MCF 10A (cell line): ENCODE measurements at places on chromosomes 3 and 15.

DNA sequence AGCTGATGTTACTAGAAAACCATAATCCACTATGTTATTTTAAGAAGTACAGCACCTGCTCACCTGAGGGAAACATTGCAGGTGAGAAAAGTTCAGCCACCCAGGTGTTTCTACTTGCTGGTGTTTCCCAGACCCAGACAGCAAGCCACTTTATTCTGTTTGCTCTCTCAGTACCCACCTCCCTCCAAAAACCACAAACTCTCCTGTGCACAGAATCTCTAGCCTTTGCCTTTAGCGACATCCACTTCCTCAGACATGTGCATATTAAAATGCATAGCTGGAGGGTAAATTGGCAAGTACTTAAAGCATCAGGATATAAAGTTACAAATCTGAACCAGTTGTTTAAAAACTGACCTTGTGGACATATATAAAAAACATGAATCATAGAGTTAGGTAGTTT, 36.7 kb downstream of the VGLL3 start:
- peak; percentile 62 for DNase-seq
- H3K27me3 ChIP-seq: no peaks in the 10 kb centered on the region
- H3K4me1 ChIP-seq: peaks cover 53% of the 10 kb centered on the region
- H3K36me3 ChIP-seq: peaks cover 40% of the 10 kb centered on the region

GRCh38 chr15:95850837-95851236, 479.7 kb upstream of the NR2F2 start:
- H3K4me3 ChIP-seq: no peak overlapping the region
- peaks cover 6% of the 10 kb centered on the region for H3K4me1 ChIP-seq
- no peak overlapping the region for H3K27ac ChIP-seq

DNA sequence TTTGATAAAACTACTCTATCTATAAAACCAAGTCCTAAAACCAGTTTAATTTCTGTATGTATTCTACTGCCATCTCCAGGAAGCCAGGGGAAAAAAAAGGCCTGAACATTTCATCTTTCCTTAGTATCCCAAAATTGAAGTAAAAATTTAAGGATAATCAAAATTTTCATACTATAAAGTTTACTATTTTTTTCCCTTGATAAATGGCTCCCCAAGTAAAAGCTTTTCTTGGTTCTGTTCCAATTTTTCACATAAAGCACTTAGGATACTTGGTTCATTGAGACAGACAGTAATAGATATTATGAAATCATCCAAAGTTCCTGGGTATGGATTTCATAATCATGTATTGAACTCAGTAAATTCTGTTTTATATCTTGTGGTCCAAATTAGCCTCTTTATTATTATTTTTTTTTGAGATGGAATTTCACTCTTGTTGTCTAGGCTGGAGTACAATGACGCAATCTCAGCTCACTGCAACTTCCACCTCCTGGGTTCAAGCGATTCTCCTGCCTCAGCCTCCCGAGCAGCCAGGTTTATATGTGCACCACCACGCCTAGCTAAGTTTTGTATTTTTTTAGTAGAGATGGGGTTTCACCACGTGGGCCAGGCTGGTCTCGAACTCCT, 34.5 kb downstream of the ICE2 start:
- no peaks in the 10 kb centered on the region for H3K27me3 ChIP-seq
- peak overlapping the region; percentile 39 for H3K27ac ChIP-seq
- H3K4me1 ChIP-seq: peaks cover 5% of the 10 kb centered on the region

- no peak overlapping the region for H3K27ac ChIP-seq
- peaks cover 30% of the 10 kb centered on the region for H3K36me3 ChIP-seq
- H3K27me3 ChIP-seq: no peaks in the 10 kb centered on the region
Measured at GRCh38 chr3:197858598-197858997, 67.5 kb downstream of the LRCH3 start.

GRCh38 chr3:108940568-108941263, 13.0 kb downstream of the GUCA1C start:
- peaks cover 10% of the 10 kb centered on the region for H3K4me1 ChIP-seq
- no peaks in the 10 kb centered on the region for H3K27me3 ChIP-seq
- H3K36me3 ChIP-seq: no peaks in the 10 kb centered on the region
- no peak for DNase-seq
- no peak overlapping the region for H3K27ac ChIP-seq

GRCh38 chr3:173938159-173938558, 540.6 kb downstream of the NLGN1 start:
- H3K4me3 ChIP-seq: no peak overlapping the region
- DNase-seq: peak; percentile 17
- no peaks in the 10 kb centered on the region for H3K36me3 ChIP-seq

DNA sequence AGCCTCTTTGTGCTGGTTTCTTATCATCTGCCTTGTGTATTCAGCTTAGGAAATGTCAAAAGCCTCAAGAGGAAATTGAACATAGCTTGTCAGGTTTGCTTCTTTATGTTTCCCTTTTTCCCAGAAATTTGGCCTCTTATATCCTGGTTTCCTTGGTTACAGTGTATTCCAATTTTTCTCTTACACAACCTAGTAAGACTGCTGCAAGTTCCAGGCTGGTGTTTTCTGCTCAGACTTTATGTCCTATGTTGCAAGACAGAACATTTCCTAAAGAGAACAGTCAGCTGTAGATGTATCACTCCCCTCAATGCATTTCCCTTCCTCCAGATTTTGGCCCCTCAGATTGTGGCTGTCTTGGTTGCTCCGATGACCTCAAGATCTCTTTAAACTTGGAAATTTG, 102.5 kb downstream of the SH3GL3 start:
- no peaks in the 10 kb centered on the region for H3K36me3 ChIP-seq
- no peak overlapping the region for H3K4me3 ChIP-seq
- DNase-seq: no peak
- H3K4me1 ChIP-seq: no peaks in the 10 kb centered on the region
- no peak overlapping the region for H3K27ac ChIP-seq

GRCh38 chr15:41494190-41494921, 682 bp downstream of the ITPKA start:
- no peaks in the 10 kb centered on the region for H3K27me3 ChIP-seq
- no peak for DNase-seq
- no peaks in the 10 kb centered on the region for H3K36me3 ChIP-seq
- H3K4me3 ChIP-seq: peak overlapping the region; percentile 72
- H3K4me1 ChIP-seq: peaks cover 14% of the 10 kb centered on the region

- H3K36me3 ChIP-seq: peaks cover 79% of the 10 kb centered on the region
- H3K4me3 ChIP-seq: no peak overlapping the region
- peaks cover 38% of the 10 kb centered on the region for H3K4me1 ChIP-seq
- DNase-seq: peak; percentile 86
Measured at GRCh38 chr15:72199721-72200212, 2.2 kb upstream of the GRAMD2A start.

DNA sequence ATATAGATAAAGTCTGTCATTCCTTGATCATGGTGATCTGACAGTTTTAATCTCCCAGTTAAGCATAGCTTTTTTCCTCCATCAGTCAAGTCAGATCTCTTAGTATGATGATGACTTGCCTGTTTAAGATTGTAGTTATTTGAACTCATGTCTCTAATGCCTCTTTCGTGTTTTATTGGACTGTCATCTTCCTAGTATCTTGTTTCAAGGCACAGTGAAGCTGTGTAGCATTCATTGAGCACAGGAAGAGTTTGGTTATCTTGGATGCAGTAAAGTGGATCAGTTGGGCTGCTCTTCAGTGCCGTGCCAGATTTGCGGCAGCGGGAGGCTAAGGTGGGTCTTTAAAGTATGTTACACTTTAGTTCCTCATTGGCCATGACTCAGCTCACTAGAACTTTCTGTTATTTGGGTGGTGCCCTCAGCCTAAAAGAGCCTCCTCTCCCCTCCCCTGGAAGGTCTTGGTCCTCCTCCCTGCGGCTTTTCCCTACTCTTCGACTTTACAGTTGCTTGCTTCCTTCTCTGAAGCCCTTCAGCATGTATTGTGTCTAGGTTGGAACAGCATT, 45.7 kb upstream of the SKOR1 start:
- DNase-seq: no peak
- H3K4me1 ChIP-seq: no peaks in the 10 kb centered on the region
- no peak overlapping the region for H3K27ac ChIP-seq
- no peaks in the 10 kb centered on the region for H3K27me3 ChIP-seq
- H3K4me3 ChIP-seq: no peak overlapping the region

DNA sequence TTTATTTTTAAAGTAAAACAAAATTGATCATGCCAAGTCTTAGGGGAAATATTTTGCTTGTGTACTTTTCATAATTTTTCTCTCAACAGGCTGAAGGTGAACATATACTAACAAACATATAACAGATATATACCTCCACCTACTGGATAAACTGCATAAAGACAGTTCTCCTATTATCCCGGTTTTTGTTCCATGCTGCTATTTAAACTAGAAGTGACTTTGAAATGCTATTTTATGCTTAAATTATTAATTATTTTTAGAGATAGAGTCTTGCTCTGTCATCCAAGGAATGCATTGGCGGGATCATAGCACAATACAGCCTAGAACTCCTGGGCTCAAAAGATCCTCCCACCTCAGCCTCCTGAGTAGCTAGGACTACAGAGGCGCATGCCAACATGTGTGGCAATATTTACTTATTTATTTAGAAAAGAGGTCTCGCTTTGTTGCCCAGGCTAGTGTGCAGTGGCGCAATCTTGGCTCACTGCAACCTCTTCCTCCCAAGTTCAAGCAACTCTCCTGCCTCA, 49.8 kb downstream of the ST3GAL6 start:
- H3K27me3 ChIP-seq: no peaks in the 10 kb centered on the region
- H3K4me1 ChIP-seq: peaks cover 13% of the 10 kb centered on the region
- H3K36me3 ChIP-seq: peaks cover 72% of the 10 kb centered on the region
- peak; percentile 69 for DNase-seq

DNA sequence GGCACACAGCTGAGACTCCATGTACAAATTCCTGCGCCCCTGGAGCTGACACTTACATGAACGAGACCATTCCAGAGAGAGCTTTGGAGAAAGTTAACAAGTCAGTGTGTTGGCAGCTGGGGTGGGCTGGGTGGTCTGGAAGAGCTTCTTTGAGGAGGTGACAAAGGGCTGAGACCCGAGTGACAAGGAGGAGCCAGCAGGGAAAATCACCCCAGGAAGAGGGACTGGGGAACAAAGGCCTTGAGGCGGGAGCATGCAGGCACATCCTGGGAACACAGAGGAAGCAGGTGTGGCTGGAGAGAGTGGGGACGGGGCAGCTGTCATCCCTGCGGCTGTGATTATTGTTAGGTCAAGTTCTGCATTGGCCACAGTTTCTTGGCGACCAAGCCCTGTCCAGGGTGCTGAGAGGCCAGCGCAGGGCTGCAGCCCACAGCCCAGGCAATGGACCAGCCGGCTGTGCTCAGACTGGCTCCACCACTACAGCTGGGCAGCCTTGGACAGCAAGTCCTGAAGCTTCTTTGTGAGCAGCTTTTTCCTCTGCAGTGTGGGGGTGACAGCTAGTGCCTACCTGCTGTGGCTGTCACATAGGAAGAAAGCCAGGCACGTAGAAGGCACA, 34.2 kb upstream of the PRR23E start:
- H3K4me3 ChIP-seq: no peak overlapping the region
- DNase-seq: no peak
- no peaks in the 10 kb centered on the region for H3K27me3 ChIP-seq
- H3K36me3 ChIP-seq: no peaks in the 10 kb centered on the region
- no peaks in the 10 kb centered on the region for H3K4me1 ChIP-seq
- H3K27ac ChIP-seq: no peak overlapping the region

- peaks cover 6% of the 10 kb centered on the region for H3K4me1 ChIP-seq
- H3K27me3 ChIP-seq: no peaks in the 10 kb centered on the region
- no peaks in the 10 kb centered on the region for H3K36me3 ChIP-seq
- H3K27ac ChIP-seq: no peak overlapping the region
Measured at GRCh38 chr3:139227165-139227564, 116.7 kb upstream of the MRPS22 start.

- H3K4me1 ChIP-seq: peaks cover 18% of the 10 kb centered on the region
- H3K27me3 ChIP-seq: no peaks in the 10 kb centered on the region
- H3K36me3 ChIP-seq: no peaks in the 10 kb centered on the region
- peak; percentile 61 for DNase-seq
- H3K27ac ChIP-seq: peak overlapping the region; percentile 4
Measured at GRCh38 chr15:79812541-79812940, 84.3 kb downstream of the MTHFS start.

DNA sequence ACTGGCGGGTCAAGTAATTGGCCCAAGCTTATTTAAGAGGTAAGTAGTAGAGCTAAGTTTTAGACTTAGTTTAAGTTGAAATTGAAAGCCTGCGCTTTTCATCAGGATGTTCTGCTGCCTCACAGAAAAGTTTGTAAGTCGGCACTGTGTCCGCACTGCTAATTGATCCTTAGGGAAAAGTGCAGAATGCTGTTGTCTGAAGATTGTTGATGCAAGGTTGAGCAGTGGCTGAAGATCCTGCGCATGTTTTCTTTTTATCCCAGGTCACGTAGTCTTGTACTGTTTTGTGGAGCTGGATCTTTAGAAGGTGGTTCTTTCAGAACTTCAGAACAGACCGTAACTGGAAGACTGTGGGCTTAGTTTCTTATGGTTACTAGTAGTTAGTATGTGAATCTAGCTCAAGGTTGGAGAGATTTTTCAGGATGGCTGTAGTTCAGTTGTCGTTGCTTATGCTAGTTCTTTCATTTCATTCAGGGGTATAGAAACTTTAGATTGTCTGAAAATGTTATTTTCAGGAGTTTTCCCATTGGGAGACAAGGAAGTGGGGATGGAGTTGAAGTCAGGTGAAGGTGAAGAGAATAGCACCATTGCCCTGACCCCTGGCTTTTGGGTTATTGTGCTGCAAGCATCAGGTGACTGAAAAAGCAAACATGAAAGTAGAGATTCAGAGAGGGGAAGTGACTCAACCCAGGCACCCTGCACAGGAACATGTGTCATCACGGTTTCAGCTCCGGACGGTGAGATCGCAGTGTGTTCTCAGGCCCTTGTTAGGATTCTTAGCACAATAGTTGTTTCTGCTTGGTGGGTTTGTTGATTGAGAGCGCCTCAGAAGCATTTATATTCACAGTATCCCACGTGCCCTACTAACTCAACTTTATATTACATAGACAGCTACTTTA, 32.8 kb downstream of the AKAP13 start:
- H3K27me3 ChIP-seq: no peaks in the 10 kb centered on the region
- H3K36me3 ChIP-seq: peaks cover 28% of the 10 kb centered on the region
- H3K4me3 ChIP-seq: peak overlapping the region; percentile 60
- peaks cover 57% of the 10 kb centered on the region for H3K4me1 ChIP-seq
- peak; percentile 97 for DNase-seq

- H3K27me3 ChIP-seq: no peaks in the 10 kb centered on the region
- no peaks in the 10 kb centered on the region for H3K4me1 ChIP-seq
- H3K27ac ChIP-seq: no peak overlapping the region
- H3K36me3 ChIP-seq: no peaks in the 10 kb centered on the region
Measured at GRCh38 chr3:66603151-66603611, 102.4 kb upstream of the LRIG1 start.

DNA sequence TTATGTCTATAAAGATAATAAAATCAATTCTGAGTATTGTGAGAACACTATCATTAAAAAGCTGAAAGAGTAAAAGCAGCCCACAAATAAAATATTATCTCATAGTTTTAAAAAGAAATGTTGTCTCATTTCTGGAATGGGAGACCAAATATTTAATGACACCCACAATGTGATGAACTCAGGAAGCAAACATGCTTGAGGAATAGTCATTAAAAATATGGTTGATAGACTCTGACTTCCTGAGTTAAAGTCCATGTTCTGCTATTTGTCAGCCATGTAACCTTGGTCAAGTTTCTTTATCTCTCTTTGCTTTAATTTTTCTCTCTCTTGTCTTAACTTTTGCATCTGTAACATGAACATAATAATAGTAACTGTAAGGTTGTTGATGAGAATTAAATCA, 35.5 kb upstream of the CHMP2B start:
- H3K27ac ChIP-seq: no peak overlapping the region
- H3K4me1 ChIP-seq: no peaks in the 10 kb centered on the region
- no peaks in the 10 kb centered on the region for H3K36me3 ChIP-seq
- H3K27me3 ChIP-seq: no peaks in the 10 kb centered on the region
- no peak overlapping the region for H3K4me3 ChIP-seq
- DNase-seq: no peak

GRCh38 chr3:195153130-195153529, 117.8 kb downstream of the XXYLT1 start:
- DNase-seq: no peak
- H3K36me3 ChIP-seq: no peaks in the 10 kb centered on the region
- H3K4me1 ChIP-seq: peaks cover 28% of the 10 kb centered on the region
- H3K27me3 ChIP-seq: no peaks in the 10 kb centered on the region
